ENCODE measurements at places on chromosomes 11 and 22.

DNA sequence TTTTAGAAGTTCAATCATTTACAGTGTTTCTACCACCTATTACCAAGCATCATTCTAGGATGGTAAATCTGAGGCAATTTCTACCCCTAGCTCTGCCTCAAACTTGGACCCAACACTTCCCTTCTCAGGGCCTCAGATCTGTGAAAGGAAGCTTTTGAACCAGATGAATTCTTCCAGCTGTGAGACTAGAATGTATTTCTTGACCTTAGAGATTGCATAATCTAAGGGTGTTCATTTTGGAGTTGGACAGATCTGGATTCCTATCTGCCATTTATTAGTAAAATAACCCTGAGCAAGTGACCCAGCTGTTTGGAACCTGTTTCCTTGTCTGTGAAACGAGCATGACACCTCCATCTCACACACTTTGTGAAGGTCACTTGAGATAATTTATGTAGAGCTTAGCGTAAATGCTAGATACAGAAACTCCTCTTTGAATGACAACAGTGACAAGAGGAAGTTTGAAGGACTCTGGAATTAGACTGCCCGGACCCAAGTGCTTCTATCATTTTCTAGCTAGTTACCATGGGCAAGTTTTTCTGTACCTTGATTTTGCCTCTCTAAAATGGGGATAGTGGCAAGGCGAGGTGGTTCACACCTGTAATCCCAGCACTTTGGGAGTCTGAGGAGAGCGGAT is 3.8 kb upstream of the INTS5 start:
- DNase-seq, result no peak

DNA sequence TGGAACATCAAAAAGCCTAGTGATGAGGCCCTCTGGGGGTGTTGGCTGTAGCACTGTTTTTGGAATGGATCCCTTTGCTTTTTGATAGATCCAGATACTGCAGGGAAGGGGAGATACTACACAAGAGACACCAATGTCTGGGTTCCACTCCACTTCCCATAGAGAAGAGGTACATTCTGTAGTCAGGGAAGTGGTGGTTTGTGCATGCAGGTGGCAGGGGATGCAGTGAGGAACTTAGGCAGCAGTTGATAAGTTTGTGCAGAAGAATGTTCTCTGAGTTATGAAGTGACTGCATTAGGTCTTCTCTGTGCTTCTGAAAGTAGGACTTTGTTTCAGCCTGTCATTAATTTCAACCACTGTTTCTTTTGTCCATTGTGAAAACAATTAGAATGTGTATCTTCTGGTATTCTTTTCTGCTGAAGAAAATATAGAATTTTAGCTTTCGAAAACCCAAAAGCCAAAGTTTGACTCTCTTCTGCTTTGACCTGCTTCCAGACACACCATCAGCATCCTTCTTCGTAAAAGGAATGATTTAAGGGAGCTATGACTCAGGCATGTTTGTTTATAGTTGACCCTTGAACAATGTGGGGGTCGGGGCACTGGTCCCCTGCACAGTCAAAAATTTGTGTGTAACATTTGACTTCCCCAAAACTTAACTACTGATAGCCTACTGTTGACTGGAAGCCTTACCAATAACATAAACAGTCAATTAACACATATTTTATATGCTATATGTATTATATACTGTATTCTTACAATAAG is 25.6 kb downstream of the PANX1 start:
- no peak for DNase-seq

DNA sequence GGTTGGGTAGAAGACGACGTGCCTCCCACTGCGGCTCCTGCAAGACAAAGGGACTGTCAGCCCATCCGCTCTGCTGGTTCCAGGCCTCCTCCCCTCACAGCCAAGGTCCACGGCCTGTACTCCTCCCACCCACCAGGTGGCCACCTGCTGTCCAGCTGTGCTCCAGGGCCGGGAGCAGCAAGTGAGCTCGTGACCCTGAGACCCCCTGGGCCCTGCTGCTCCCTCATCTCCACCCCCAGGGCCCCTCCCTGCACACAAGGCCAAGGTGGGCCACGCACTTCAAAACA is 27.4 kb downstream of the TSPAN4 start:
- DNase-seq, result no peak

DNA sequence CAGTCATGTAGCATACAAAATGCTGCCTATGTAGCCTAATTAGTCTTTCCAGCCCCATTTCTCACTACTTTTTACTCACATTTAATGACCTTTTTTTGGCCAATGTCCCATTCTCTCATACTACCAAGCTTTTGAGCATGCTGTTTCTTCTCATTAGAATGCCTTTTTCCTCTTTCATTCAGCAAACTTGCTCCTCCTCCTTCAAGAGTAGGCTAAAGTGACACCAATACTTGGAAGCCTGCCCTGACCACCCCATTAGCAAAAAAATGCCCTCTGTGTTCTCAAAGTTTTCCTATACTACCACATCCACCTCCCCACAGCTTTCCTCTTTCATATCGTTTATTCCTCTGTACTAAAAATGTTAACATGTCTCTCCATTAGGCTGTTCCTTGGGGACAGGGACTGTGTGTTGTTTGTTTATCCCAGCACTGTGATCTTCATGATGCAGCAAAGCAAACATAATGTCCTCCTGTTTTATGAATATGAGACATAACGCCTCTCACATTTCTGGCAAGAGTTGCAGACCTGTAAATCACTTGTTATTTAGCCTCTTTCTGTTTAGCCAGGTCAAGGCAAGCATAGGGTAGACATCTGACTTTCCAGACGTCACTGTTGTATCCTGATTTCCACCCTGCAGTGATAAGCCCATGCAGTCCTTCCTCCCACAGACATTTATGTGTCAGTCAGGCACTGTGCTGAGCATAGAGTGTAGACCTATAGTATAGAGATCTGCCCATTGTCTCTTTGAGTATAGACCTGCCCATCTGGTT is 62.0 kb upstream of the UCP3 start:
- no peak for DNase-seq

DNA sequence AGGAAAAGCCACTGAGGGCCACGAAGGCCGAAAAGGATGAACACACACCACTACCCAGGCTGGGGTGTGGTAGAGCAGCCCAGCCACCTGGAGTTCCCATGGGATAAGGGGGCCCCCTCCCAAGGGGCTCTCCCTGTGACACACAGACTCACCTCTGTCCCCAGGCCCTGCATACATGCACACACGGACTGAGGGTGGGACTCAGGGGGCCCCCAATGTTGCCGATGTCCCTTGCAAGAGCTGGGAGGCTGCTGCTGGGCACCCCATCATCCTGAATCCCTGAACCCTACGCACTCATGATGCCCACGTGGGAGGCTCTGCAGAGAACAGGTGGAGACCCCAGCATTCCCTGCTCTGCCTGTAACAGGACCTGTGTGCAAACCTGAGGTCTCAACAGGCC is 14.5 kb downstream of the SHANK2 start:
- DNase-seq, result no peak

DNA sequence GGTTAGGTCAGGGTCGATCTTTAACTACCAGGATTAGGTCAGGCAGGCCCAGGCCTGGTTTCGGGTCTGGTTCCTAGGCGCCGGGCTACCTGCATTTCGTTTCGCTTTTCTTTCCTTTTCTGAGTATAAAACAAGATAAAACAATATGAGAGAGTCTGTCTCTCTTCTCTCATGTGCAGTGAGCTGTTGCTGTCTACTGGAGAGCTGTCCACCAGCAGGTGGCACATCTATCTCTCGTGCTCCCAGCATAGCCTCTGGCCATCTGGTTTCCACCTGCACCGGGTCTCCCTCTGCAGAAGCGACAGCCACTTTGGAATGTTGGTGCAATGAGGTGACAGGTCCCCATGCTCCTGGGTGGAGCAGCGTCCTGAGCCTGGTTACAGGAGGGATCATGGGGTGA is 27.6 kb downstream of the RIBC2 start:
- DNase-seq, result peak; percentile 73

- no peak for DNase-seq
These were observed 925 bp upstream of the C11orf52 start for GRCh38 chr11:111917788-111918187.

DNA sequence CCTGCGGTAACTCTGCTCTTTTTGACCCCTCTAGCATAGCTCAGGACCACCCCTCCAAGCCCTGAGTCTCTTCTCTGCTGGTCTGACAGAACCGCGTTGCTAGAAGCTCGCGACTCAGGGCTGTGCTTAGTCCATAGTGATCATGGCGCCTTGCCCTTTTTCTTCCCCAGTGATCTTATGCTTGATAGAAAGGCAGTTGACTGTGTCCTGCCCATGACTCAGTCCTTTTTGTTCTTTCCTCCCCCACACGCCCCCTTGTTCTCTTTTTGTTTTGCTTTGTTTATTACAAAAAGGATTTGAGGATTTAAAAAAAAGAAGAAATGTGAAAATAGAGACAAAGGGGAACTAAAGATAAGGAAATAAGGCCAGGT is 17.5 kb downstream of the IL17RA start:
- no peak for DNase-seq

DNA sequence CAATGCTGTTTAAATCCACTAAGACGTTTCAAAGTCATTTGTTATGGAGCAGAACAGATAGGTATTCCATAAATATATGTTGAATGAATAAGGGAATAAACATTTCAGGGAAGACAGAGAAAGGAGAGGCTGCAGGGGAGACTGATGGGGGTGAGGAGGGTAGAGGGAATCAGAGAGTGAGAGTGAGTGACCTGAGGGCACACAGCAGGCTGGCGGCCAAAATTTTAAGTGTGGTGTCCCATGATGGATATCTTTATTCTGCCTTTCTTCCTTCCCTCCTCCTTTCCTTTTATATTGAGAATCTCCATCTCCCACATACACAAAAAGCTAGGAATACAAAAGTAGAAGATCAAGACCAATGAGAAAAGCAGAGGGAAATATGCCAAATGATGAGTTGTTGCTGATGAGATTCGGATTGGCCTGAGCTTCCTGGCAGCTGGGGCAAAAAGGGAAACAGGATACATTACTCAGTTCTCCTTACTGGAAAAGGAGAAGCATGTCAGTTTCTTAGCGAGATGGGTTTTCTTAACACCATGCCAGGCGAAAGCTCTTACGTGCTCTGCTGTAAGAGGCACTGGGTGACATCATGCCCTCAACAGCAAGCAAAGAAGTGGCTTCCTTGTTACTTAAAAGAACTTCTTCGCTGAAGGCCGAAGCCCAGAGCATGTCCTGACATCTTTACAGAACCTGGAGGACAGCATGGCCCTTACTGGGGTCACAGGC is 11.2 kb upstream of the CYTH4 start:
- DNase-seq, result no peak

DNA sequence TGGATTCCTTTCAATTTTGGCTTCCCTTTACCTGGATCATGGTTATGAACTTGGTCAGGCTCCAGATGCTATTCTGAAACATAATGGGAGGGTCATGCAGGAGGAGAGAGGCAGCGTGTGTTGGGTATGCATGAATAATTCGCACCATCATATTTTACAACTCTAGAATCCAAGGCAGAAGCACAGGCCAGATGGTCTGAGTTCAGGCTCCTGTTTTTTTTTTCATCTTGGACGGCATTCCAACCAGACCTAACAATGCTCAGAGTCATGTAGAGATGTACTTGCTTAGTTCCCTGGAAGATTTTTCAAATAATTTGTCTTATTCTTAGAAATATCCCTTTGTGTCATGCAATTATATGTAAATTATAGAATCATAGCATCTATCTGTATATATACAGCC is 393.5 kb downstream of the JRKL start:
- DNase-seq, result no peak

DNA sequence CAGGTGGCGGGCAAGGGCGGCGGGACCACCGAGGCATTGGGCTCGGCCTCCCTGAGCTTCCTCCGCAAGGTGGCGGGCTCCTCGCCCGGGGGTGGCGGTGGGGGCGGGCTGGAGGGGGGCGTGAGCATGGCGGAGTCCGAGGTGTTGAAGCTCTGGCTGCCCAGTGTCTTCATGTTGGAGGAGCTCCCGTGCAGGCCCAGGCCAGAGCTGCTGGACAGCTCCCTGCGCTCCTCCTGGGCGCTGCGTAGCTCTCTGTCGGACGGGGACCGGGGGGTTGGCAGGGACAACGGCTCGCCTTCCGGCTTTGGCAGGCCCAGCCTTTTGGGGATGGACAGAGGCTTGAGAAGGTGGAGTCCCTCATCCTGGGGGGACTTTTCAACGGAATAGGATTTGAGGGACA is 43.9 kb upstream of the BID start:
- DNase-seq, result no peak

DNA sequence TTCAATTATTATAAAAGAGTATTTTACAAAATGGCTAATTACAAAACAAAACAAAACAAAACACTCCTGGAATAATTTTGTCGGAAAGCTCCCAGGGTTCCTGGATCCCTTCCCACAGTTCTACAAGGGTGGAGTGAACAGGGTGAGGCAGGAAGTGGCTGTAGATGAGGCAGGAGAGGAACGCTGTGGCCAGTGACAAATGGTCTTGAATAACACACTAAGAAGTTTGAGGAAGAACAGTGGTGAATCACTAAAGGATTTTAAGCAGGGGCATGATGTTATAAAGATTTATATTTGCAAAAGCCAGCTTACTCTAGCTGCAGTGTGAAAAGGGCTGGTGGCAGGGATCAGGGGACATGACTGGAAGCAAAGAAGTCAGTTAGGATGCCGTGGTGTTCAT is 33.8 kb upstream of the APOA1 start:
- DNase-seq, result no peak

DNA sequence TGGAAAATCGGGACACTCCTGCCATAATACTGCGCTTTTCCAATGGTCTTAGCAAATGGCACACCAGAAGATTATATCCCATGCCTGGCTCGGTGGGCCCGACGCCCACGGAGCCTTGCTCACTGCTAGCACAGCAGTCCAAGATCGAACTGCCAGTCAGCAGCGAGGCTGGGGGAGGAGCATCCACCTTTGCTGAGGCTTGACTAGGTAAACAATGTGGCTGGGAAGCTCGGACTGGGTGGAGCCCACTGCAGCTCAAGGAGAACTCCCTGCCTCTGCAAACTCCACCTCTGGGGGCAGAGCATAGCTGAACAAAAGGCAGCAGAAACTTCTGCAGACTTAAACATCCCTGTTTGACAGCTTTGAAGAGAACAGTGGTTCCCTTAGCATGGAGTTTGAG is 15.6 kb downstream of the PTH start:
- no peak for DNase-seq

GRCh38 chr11:78731027-78731426 is 156.4 kb upstream of the NARS2 start:
- DNase-seq, result no peak

DNA sequence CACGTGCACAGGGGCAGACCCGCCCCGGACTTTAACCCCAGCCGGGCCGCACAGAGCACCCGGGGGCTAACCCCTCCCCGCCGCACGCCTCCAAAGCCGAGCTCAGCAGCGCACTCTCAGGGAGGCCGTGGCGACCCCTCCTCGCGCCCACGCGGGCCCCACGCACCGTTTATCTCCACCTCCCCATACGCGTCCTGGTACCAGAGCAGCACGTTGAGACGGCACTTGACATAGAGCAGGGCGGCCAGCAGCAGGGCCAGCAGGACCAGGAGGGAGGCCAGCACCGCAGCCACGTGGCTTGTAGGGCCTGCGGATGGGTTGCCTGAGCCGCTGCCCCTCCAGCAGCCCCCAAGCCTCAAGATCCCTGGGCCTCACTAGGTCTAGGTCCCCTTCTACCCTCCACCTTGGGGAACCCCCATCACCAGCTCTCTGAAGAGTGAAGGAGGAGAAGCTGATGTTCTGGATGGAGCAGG is 7.1 kb downstream of the SIGIRR start:
- no peak for DNase-seq

Measured in NCI-H1694 (cell line).